ENCODE measurements at places on chromosomes 5 and 9.
A peak's percentile ranks its signal among the peaks of the same experiment; 100 is the strongest.

DNA sequence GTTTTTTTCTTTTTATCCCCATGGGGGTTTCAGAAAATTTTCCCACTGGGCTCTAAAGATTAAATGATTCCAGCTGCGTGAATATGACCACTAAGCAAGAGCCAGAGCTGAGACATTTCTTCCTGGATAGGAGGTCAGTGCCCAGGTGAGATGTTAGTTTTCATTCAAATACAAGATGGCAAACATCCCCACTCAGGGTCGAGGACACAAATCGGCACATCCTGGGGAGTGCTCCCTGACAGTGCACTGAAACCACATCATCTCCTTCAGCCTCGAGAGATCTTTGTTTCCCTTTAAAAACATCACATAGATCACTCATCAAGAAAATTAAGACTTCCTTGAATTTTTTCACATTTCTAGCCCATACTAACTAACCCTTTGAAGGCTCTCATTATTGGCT lies 273.2 kb upstream of the PANK3 start:
- DNase-seq: no peak

DNA sequence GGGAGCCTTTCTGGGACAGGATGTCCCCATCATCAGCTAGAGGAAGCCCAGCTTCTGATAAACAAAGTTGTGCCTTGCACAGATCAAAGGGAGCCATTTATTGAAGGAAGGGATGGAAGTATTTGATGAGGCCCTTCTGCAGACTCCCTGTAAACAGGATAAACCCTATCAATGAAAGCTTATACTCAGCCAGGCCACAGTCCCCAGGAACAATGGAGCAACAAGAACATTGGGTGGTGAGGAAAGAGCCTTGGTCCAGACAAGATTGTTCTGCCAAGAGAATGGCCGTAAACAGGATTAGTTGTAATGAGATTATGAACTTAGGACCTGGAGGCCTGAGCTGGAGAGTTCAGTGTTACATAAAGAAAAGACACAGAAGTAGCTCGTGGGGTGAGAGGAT lies 40.5 kb upstream of the LIFR start:
- no peak for DNase-seq

DNA sequence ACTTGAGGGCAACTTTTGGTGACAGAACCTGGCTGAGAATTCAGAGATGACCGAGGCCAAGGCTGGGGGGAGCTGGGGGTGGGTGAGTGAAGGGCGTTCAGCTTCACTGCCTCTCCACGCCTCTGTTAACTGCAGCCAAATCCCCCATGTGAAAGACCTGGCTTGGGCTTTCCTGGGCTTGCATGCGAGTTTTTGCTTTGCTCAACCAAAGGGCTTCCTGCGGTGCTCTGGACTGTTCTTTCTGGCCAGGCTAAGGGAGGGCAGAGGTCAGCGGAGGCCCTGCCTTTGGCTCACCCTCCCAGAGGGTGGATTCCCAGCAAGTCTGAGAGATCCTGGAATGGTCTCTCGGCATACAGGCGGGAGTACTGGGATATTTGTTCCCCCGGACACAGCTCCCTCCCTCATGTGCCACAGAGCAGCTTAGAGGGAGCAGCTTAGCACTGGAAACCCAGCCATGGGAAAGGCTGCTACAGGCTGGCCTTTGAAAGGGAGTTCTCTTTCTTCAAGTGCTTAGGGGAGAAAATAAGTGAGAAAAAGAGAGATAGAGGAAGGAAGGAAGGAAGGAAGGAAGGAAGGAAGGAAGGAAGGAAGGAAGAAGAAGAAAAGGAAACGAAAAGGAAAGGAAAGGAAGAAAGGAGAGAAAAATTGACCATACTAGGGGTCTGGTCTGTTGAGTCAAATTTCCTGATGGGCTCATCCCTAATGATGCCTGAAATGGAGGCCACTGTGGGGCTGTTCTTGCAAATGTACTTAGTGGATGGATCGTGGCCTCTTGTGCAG lies 158.8 kb downstream of the FGF18 start:
- no peak for DNase-seq

DNA sequence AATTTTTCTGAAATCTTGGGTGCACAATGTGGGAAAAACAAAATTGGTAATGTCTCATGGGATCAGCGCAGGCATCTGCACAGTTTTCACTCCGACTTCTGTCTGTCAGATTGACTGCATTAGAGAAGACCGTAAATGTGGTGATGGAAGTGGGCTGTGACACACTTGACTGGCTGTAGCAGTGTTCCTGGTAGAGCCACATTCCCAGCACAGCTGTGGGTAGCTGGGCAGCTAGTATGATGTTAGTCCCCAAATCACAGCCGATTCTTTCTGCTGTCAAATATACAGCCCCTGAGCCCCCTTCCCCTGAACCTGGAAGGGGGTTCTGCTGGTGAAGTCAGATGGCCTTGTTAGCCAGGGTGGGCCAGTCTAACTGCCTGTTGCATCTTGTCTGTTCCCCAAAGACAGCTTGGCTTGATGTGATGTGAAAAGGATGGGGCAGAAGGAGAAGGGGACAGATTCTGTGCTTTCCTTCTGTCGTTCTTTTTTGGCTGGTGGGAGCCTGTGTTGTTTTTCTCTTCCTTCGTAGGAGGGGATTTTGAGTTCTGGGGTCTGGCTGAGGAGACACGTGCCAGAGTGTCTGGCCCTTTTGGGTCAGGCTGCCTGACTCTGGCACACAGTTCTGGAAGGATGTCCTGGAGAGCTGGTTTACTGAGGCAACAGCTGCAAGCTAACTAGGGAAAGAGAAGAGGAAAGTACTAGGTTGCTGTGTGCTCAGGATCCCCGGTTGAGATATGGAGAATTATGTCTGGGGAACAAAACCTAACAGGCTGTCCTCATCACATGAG lies 66.4 kb upstream of the SPRY4 start:
- no peak for DNase-seq

DNA sequence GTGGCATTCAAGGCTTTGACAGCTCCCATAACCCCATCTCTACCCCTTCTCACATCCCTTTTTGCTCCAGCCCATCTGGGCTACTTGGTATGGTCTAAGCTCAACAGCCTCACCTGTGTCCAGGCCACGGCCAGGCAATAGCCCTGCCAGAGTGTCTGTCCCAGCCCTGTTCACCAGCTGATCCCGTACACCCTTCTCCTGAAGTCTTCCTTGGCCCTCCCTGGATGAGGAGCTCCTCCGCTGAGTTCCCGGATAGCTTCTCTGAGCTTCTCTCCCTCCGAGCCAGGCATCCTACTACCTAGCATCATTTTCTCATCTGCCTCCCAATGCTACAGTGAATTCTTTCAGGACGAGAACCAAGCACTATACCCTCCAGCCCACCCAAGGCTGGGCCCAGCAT lies 208.2 kb downstream of the DAB2IP start:
- no peak for DNase-seq

- DNase-seq: no peak
Measured at GRCh38 chr9:27085456-27085855, 23.6 kb upstream of the TEK start.

- peak; percentile 16 for DNase-seq
Measured at GRCh38 chr9:72843520-72844439, 109.1 kb downstream of the ALDH1A1 start.

Measured in ELR (cell line).